Keratinocyte (primary cell): ENCODE measurements at places on chromosomes 3 and 15. TPM values are rescaled to one million over a fixed set of nuclear protein-coding genes. Genes with fewer than 3 reads are reported as not detected.

MESP1 gene
- 0.05 TPM in 1 of 3 replicates, not detected in the others for polyA plus RNA-seq

RFT1 gene
- 25.5 to 34.4 TPM (median 29.6 TPM) in 3 replicates for polyA plus RNA-seq

TMEM212 gene
- 0.12 TPM in 1 of 3 replicates, not detected in the others for polyA plus RNA-seq

DNA sequence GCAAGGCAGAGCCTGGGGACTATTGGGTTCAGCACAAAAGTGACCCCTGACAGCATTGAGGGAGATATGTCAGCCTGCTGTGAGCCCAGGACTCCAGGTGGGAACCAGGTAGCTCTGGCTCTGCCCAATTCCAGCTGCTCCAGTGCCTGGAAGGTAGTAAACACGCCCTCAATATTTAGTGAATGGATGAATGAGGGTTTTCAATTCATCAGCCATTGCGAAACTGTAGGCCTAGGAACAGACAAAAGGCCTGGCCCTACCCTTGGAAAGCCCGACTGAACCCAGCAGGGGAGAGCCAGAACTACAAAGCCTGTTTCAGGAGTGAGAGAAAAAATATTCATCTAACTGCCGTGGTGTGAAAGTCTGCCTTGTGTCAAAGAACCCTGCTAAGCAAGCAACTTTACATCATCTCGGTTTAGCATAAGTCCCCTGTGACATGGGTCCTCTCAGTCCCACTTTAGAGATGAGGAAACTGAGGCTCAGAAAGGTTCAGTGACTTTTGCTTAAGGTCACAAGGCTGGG, 8.1 kb upstream of the CSK start:
- no peak overlapping the region for H3K4me3 ChIP-seq
- no peaks in the 10 kb centered on the region for H3K36me3 ChIP-seq
- peaks cover 14% of the 10 kb centered on the region for H3K27me3 ChIP-seq
- H3K4me1 ChIP-seq, result peaks cover 7% of the 10 kb centered on the region
- DNase-seq, result no peak

DNA sequence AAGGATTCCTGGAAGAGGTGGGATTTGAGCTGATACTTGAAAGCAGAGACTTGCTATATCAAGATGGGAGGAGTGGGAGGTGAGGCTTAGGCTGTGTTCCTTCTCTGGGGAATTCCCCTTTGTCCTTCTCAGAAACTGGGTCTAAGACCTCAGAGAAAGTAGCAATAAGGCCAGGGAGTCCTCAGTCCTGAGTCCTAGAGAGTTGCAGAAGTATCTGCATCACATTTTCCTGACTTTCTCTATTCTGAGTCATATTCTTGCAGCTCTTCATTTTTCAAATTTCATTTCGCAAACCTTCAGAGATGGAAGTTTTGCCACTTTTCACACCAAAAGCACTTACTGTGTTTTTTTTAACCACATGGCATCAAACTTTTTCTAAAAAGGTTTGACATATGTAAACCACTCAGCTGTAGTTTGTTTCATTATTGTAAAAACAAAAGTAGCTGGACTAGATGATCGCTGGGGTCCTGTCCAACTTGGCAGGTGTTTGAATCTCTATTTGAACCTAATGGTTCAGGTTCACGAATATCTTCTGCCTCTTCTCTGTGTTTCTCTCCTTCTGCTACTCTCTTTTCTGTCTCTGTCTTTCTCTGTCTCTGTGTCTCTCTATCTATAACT, 21.3 kb downstream of the COLQ start:
- no peak overlapping the region for H3K4me3 ChIP-seq
- H3K36me3 ChIP-seq, result no peaks in the 10 kb centered on the region
- H3K4me1 ChIP-seq, result no peaks in the 10 kb centered on the region
- H3K27me3 ChIP-seq, result peaks cover 11% of the 10 kb centered on the region
- no peak overlapping the region for H3K27ac ChIP-seq
- no peak for DNase-seq

DNA sequence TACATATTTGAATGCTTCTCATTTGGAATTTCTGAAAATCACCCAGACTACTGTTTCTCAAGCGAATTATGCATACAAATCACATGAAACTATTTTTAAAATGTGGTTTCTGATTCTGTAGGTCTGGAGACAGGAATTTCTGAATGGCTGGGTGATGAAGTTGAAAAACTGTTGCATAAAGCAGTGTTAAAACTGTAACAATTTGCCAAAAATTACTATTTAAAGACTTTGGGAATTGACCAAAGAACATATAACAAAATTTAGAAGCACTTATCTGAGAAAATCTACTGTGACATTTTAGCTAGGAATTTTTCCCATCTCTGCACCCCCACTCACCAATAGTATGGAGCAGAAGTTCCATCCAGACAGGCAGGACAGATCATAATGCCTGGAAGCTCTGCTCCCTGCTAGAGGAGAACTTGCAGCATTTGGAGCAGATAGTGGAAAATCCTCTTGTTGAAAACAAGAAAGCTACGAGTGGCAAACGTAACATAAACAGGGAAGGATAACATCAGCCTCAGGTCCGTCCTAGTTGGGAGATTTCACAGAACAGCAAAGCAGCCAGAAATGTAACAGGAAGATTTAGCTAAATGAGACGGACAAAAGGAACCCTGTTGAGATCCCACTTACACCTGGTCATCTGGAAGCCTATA, 132.3 kb upstream of the MCTP2 start:
- DNase-seq, result no peak
- H3K36me3 ChIP-seq, result no peaks in the 10 kb centered on the region
- H3K27me3 ChIP-seq, result no peaks in the 10 kb centered on the region
- no peak overlapping the region for H3K27ac ChIP-seq

DNA sequence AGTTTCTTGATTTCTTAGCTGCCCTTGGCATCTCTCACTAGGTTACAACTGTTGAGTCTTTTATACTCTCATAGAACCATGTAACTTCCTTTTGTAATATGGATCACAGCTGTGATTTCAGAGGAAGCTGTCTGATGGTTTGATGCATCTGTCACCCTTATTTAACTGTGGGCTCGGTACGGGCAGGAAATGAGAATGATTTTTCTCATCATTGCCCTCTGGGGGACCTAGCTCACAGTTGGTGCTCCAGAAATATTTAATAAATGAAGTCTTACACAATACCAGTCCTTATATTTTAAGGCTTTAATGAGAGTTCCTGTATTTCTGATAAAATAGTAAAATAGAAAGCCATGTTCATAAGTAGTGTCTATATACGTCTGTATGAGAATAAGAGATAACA, 151.2 kb downstream of the EBLN2 start:
- no peaks in the 10 kb centered on the region for H3K27me3 ChIP-seq
- no peak overlapping the region for H3K27ac ChIP-seq
- no peak overlapping the region for H3K4me3 ChIP-seq
- no peak for DNase-seq
- H3K36me3 ChIP-seq, result no peaks in the 10 kb centered on the region
- no peaks in the 10 kb centered on the region for H3K4me1 ChIP-seq

GRCh38 chr3:4225005-4225471, 78.1 kb upstream of the SETMAR start:
- H3K36me3 ChIP-seq, result no peaks in the 10 kb centered on the region
- DNase-seq, result no peak
- no peaks in the 10 kb centered on the region for H3K4me1 ChIP-seq
- H3K27me3 ChIP-seq, result no peaks in the 10 kb centered on the region
- H3K4me3 ChIP-seq, result no peak overlapping the region

- H3K27me3 ChIP-seq, result no peaks in the 10 kb centered on the region
- DNase-seq, result no peak
- H3K4me3 ChIP-seq, result no peak overlapping the region
Measured at GRCh38 chr3:190641564-190641963, 127.7 kb downstream of the IL1RAP start.

DNA sequence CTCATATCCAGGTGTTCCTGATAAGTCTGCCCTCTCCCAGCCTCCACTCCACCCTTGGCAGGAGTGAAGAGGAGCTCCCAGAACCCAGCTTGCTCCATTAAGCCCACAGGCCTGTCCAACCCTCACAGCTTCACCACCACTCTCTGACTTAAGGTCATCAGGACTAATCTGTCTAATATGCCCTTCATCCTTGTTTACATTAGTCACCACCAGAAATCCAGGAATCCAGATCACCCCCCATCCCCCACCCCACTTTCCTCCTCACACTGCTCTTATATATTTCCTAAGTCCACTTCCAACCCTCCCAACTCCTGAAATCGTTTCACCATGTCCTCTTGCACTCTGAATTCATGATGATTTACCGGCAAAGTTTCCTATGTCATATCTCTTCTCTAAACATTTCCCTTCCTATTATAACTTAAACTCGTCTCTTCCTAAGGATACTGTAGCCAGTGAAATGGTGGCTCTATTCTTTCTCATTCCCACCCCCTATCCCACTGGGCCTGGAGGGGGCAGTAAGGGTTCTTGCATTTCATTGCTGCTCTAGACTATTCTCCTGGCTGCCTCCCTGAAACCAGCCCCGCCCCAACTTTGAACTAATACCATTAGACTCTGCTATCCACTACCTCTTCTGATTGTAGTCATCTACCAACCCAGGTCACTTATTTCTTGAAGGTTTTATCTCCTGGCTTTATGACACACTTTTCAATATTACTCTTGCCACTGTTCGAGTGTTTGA, 43.4 kb downstream of the PPP2R3A start:
- H3K36me3 ChIP-seq, result peaks cover 3% of the 10 kb centered on the region
- H3K4me1 ChIP-seq, result no peaks in the 10 kb centered on the region
- no peak overlapping the region for H3K4me3 ChIP-seq
- DNase-seq, result no peak
- no peak overlapping the region for H3K27ac ChIP-seq
- H3K27me3 ChIP-seq, result no peaks in the 10 kb centered on the region

DNA sequence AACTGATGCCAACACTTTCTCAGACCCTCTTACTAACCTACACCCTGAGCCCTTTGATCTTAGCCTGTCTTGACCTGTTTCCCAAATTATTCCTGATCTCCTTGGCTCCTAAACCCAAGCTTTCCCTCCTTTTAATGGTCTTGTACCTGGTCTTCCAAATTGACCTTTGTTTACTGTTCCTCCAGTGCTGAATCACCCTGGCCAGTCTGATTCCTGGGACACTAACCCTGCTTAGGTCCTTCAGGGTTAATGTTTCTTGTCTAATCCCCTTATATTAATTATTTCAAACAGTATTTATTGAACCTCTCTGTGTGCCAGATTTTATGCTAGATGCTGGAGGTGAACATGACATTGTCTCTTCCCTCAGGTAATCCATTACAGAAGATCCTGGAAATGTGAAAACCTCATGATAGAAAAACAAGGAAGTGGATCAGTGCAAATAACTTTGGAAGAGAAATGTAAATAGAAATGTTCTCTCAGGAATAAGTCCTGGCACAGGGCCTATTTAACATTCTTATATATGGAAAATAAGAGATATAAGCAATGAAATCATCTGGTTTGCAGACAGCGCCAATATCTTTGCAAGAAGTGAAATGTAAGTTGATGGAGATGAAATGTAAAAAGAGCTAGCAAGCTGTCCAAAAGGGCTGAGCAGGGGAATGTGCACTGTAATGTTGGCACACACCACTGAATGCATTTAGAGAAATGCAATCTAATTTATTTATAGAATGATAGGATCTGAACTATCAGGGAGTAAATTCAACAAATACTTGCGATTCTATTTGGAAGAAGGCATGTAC, 20.7 kb downstream of the HGD start:
- no peak overlapping the region for H3K4me3 ChIP-seq
- no peaks in the 10 kb centered on the region for H3K4me1 ChIP-seq
- H3K27me3 ChIP-seq, result peaks cover 2% of the 10 kb centered on the region
- no peak for DNase-seq
- no peak overlapping the region for H3K27ac ChIP-seq

DNA sequence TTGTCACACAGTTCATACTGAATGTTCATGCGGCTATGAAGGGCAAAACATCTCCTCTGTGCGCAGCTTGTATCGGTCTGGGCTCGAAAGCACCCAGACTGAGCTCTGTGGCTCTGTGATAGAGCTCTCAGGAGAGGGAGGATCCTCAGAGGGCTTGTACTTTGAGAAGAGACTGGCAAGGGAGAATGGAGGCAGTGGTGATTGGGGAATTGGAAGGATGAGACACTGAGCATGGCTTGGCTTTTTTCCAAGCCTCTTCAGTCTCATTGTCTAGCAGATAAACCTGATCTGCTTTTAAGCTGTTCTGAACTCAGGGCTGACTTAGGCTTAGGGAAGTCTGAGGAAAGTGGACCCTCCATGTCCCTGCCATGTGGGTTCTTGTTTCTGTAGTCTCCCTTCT, 43.0 kb downstream of the RAD54L2 start:
- H3K4me1 ChIP-seq, result peaks cover 2% of the 10 kb centered on the region
- no peak overlapping the region for H3K27ac ChIP-seq
- no peaks in the 10 kb centered on the region for H3K36me3 ChIP-seq
- H3K4me3 ChIP-seq, result no peak overlapping the region
- H3K27me3 ChIP-seq, result no peaks in the 10 kb centered on the region

DNA sequence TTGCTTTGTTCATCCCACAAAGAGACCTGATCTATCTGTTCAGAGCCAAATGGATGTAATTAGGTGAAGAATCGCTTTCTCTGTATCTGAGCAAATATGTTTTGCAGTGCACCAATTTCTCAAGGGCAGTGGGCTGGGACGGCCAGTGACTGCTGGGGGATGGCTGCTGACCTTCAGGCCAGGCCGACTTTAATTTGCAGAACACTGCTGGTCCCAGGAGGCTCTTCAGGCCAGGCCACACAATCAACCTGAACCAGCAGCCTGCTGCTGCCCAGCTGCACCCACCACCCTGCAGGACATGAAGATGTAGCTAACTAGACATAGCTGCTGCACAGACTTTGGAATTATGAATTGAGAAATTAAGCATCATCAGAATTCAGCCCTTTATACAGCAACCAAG, 194.4 kb upstream of the ONECUT1 start:
- H3K4me1 ChIP-seq, result no peaks in the 10 kb centered on the region
- H3K27me3 ChIP-seq, result no peaks in the 10 kb centered on the region

GRCh38 chr15:64990168-64990470, 405 bp upstream of the SPG21 start:
- H3K27me3 ChIP-seq, result no peaks in the 10 kb centered on the region
- H3K4me3 ChIP-seq, result peak overlapping the region; percentile 97
- H3K4me1 ChIP-seq, result peaks cover 17% of the 10 kb centered on the region
- DNase-seq, result no peak
- peaks cover 1% of the 10 kb centered on the region for H3K36me3 ChIP-seq

DNA sequence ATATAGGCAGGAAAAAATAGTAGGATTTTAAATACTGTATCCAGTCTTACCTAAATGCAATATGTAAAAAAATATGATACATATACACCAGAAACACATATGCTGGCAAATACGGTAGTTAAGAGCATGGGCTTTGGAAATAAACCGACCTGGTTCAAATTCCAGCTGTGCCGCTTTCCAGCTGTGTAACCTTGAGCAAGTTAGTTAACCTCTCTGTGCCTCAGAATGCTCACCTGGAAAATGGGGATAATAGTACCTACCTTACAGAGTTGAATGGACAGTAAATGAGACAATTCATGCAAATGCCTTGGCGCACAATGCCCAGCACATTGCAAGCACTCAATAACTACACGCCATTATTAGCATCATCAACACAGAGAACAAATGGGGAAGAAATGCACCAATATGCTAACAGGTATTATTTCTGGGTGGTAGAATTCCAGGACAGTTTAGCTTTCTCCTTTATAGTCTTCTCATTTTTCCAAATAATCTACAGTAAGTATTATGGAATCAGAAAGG, 50.6 kb downstream of the SUMF1 start:
- no peaks in the 10 kb centered on the region for H3K27me3 ChIP-seq
- no peaks in the 10 kb centered on the region for H3K36me3 ChIP-seq
- peak overlapping the region; percentile 77 for H3K27ac ChIP-seq
- H3K4me3 ChIP-seq, result no peak overlapping the region
- peaks cover 31% of the 10 kb centered on the region for H3K4me1 ChIP-seq

- H3K27me3 ChIP-seq, result no peaks in the 10 kb centered on the region
- H3K4me3 ChIP-seq, result no peak overlapping the region
- no peak overlapping the region for H3K27ac ChIP-seq
- no peak for DNase-seq
- H3K4me1 ChIP-seq, result no peaks in the 10 kb centered on the region
Measured at GRCh38 chr3:34056951-34057390, 258.5 kb downstream of the PDCD6IP start.

GRCh38 chr3:177905173-177906125, 630.8 kb upstream of the KCNMB2 start:
- no peak for DNase-seq
- no peak overlapping the region for H3K27ac ChIP-seq
- H3K4me3 ChIP-seq, result no peak overlapping the region
- no peaks in the 10 kb centered on the region for H3K36me3 ChIP-seq
- H3K4me1 ChIP-seq, result no peaks in the 10 kb centered on the region
